ENCODE measurements at places on chromosomes 11 and 22.

GRCh38 chr11:11480971-11481370 is 127.9 kb upstream of the CSNK2A3 start:
- DNase-seq: no peak

DNA sequence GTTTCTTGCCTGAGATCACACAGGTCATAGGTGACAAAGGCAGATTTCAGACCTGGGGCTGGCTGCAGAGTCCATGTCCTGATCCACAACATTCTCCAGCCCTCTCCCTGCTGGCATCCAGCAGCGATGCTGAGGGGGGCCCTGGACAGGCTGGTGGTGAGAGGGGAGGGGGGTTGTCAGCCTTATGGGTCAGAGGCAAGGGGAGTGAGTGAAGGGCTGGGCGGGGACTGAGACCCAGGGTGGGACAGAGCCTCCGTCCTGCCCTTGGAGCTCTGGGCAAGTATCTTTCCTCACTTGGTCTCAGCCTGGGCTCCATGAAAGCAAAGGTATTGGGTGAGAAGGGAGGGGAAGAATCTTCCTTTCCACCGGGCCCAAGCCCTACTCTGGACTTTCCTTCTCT is 66.7 kb upstream of the RASD2 start:
- no peak for DNase-seq

DNA sequence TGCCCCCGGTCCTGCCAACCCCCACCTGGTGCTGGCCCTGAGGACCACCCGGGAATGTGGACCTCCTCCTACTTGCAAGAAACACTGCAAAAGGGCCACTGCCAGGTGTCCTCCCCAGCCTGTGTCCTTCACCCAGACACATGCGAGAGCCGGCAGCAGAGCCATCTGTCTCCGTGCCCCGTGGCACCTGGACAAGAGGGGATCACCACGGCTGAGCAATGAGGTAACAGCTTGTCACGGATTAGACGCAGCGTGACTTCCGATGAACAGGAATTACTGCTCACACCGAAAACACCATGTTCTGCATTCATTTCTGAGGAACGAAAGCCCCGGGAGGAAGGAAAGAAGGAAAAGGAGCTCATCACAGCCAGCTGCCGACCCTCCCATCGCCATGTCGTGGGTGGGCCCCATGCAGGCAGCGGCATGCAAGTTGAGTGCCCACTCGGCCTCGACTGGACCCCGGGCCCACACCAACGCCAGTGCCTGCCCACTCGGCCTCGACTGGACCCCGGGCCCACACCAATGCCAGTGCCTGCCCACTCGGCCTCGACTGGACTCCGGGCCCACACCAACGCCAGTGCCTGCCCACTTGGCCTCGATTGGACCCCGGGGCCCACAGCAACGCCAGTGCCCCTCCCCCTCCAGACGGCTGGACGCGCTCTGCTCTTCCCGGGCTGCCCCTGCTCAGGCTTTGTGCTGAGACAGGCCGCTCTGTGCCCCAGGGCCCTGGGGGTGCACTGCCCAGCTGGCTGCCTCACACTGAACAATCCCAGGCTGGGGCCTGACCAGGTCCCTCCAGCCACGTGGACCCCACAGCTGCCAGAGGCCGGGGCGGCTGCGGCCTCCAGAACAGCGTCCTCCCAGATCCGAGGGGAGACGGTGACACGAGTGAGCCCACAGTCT is 22.0 kb downstream of the CHID1 start:
- no peak for DNase-seq

DNA sequence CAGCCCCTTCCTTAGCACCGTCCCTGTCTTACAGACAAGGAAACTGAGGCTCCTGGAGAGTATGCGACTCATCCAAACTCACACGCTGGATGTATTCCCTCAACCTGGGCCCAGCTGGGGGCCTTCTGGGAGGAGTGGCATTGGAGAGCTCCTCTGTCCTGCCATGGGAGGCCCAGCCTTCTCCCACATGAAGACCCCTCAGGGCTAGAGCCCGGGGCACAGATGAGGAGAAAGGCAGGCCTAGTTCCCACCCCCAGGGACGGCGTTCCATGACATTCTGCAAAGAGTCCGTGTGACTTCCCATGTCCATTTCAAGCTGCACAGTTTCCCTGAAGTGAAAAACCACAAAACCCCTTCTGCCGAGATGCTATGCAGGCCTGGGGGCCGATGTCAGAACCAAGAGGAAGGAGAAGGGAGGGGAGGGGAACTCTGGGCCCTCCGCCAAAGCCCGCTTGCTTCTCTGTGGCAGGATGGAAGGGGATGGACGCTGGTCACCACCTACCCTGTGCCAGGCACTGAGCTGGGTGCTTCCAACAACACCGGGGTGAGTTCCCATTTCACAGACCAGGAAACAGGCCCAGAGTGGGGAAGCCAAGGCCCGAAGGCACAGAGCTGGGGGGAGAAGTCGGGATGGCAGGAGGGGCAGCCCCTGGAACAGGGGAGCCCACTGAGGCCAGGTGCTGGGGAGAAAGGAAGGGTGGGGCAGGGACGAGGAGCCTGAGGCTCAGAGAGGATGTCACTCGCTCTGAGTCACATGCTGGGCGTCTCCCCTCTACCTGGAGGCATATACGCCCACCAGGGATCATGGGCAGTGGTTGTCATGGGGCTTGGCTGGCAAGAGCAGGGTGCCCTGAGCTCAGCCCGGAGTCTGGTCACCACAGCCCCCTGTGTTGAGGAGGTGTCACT is 15.7 kb downstream of the RAC2 start:
- DNase-seq: no peak

DNA sequence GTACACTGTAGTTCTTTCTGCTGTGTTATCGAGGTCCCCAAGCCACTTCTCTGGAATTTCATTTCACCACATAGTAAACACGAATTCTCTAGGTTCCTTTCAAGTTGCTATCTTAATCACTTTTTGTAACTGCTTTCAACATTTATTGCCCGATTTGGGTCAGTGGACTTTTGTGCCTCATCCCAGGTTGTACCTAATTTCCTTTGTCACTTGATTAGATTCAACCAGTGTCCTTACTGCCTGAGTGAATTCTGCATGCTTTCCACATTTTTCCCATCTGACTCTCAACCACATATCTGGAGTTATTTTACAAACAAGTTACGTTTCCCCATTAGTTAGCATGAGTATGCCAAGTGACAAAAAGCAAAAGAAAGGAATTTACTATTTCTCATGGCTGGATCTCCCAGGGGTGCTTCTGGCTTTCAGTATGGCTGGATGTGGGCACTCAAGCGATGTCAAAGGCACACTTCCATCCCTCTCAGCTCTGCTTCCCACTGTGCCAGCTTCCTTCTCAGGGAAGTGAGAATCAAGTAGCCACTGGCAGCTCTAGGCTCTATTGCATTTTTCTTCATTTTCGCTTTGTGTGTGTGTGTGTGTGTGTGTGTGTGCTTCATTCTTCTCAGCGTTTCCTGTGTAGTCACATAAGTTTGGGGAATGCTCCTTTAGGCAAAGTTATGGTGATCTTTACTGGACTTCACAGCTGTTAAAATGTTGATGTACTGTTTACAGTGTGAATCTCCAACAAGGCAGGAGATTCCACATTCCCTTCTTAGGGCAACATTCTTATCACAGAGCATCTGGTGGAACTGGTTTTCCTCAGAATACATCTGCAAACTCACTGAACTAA is 128.9 kb downstream of the DBX1 start:
- peak; percentile 91 for DNase-seq

- DNase-seq: no peak
Observed at GRCh38 chr11:70574725-70575347, 176.5 kb downstream of the CTTN start.

GRCh38 chr11:35287344-35287890 is 131.9 kb downstream of the SLC1A2 start:
- no peak for DNase-seq

DNA sequence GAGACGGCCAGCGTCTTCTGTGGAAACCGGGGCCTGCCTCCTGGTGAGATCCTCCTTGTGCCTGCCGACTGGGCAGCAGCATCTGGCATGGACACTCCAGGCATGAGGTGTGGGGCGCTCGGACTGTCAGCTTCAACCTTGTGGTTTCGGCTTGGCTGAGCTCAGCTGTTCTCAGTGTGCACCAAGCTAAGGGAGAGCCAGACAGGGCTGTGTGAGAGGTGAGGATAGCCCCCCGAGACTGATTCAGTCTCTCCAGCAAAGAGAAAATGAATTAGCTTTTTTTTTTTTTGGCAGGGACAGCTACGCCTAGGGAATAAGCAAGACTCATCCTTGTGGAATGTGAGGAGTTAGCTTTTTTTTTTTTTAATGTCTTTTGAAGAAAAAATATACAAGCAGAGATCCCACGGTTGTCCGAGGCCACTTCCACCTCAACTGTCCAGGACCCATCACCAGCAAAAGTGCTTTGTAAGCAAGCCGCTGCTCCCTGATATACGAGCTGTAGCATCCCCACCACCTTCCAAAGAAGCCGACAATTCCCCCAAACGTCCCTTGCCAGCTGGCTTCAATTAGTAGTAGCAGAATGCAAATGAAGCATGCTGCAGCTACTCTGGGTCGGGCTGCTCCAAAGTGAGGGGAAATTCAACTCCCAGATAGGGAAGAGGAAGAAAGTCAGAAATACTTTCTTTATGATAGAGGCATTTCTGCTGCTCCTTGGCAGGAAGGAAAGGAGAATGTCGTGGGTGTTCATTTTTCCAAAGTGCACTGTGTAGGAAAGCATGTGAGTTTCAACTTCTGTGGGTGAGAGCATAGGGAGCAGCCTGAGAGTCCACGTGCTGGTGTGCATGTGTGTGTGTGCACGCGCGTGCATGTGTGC is 9.7 kb upstream of the THY1 start:
- DNase-seq: peak; percentile 85

DNA sequence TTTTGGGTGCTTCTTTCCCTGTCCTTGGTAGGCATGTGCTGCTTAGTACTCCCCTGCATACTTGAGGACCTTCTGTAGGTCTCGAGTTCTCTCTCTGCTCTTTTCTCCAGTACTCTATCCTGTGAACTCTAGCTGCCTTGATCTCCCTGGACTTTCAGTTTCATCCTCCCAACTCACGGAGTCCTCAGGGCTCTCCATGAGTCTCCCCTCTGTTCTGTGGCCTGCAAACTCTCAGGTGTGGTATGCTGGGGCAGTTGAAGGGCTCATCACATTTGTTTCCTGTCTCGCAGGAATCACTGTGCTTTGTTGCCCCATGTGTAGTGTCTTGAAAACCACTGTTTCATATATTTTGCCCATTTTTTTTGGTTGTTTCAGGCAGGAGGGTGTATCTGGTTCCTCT is 3.3 kb upstream of the PACS1 start:
- no peak for DNase-seq

GRCh38 chr22:21052715-21053459 is 7.1 kb downstream of the LRRC74B start:
- no peak for DNase-seq

DNA sequence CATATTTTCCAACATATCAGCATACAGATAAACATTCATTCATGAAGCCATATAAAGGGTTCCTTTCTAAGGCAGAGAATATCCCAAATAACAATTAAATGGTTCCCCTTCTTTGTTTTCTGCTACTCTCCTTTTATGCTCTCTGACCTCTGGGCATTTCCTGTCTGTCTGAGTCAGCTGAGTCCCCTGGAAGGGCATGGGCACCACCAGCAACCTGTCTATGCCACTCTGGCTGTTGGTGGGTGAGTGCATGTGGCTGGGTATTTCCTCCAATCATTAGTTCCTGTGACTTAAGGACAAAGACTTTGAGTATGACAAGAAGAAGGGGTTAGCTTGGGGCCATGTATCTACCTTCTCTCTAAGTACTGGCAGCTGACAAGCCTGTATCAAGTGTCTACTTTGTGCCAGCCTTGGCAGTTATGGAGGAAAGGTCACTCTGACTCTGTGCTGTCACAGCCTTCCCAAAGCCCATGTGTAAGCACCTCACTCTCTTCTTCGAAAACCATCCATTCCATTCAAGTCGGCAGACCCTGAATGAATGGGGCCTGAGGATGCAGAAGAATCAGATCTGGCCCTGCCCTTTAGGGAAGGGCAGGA is 86.3 kb upstream of the PHOX2A start:
- no peak for DNase-seq

- no peak for DNase-seq
Observed at GRCh38 chr11:17519061-17519885, 24.9 kb downstream of the USH1C start.

DNA sequence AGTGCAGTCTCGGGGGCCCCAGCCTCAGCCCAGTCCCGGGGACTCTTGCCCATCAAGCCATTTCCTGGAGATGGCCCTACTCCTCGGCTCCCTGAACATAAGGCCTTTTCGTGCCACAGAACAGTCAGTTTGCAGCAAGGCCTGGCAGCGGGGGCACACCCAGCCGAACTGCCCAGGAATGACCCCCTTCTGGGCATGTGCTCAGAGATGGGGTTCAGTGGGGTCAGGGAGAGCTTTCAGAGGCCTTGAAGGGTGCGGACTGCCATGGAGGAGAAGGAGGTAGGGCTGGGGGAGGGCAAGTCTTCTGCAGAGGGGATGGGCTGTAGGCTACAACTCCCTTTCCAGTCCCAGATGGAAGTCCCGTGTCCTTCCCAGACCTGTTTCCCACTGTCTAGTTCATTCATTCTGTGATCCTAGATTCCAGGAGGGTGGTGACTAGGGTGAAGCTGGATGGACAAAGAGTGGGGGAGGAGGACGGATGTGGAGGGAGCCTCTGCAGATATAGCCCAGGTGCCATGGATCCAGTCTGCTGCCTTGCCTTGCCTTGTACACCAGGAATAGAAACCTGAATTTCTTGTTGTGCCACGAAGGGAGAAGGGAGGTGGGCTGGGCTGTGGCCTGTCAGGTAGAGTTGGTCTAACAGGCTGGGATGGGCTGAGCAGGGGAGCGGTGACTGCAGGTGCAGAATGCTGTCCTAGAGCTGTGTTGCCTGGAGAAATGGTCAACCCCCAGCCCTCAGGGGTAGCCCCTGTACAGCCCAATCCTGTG is 14.2 kb upstream of the OMP start:
- no peak for DNase-seq

- DNase-seq: peak; percentile 35
Observed at GRCh38 chr22:25402501-25403283, 161.8 kb upstream of the GRK3 start.

- DNase-seq: no peak
Observed at GRCh38 chr11:60064111-60064510, 7.6 kb downstream of the MS4A3 start.

DNA sequence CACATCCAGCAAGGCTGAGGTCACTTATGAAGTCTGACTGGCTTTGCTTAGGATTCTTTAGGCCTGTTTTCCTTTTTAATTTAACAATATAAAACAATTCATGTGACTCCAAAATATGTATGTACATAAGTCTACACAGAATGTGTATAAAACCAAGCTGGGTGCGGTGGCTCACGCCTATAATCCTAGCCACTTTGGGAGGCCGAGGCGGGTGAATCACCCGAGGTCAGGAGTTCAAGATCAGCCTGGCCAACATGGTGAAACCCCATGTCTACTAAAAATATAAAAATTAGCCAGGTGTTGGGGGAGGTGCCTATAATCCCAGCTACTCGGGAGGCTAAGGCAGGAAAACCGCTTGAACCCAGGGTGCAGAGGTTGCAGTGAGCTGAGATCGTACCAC is 83.1 kb downstream of the SHANK2 start:
- DNase-seq: no peak

GRCh38 chr11:10623797-10624761 is 55.6 kb upstream of the LYVE1 start:
- peak; percentile 34 for DNase-seq

All from ACHN (cell line).